Uterine smooth muscle cell (primary cell): ENCODE measurements at places on chromosomes 2 and 18. TPM values are rescaled to one million over a fixed set of nuclear protein-coding genes. Genes with fewer than 3 reads are reported as not detected.

The PRSS56 gene
- not detected in 2 replicates for total RNA-seq

The ASB18 gene
- total RNA-seq = not detected in 2 replicates

The RPRM gene
- total RNA-seq = under 0.01 and 0.22 TPM in 2 replicates

The ANKRD30B gene
- 0.12 and 0.55 TPM in 2 replicates for total RNA-seq

The CERS6 gene
- 14.2 and 19.6 TPM in 2 replicates for total RNA-seq

The TXNDC2 gene
- 0.12 and 0.22 TPM in 2 replicates for total RNA-seq

The UGT1A4 gene
- total RNA-seq = not detected in 2 replicates

The ADCY3 gene
- 32.6 and 47.9 TPM in 2 replicates for total RNA-seq

The ARHGEF33 gene
- 0.22 and 1.5 TPM in 2 replicates for total RNA-seq
